ENCODE measurements at places on chromosomes 12 and 14.

DNA sequence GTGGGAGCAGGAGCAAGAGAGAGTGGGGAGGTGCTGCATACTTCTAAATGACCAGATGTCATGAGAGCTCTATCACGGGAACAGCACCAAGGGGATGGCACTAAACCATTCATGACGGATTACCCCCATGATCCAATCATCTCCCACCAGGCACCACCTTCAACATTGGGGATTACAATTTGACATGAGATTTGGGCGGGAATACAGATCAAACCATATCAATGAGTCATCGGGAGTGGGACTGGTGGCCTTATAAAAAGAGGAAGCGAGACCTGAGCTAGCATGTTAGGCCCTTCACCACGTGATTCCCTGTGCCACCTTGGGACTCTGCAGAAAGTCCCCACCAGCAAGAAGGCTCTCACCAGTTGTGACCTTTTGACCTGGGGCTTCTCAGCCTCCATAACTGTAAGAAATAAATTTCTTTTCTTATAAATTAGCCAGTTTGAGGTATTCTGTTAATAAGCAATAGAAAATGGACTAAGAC, 28.7 kb downstream of the COX8C start:
- DNase-seq = no peak

- DNase-seq = no peak
These were observed 6.8 kb downstream of the ENDOU start for GRCh38 chr12:47718531-47718930.

DNA sequence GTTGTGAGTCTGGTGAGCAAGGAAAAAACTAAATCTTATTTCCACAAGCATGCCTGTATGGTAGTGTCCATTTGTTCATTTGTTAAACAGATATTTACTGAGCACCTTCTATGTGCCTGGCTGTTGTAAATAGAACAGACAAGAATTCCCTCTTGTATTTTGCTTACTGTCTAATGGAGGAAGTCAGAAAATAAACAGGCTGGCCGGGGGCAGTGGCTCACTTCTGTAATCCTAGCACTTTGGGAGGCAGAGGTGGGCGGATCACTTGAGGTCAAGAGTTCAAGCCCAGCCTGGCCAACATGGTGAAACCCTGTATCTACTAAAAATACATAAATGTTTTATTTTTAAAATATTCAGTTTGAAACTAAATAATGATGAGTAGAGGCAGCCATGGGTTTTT, 79.3 kb downstream of the GTF2A1 start:
- no peak for DNase-seq

GRCh38 chr12:13843841-13844240, 137.6 kb downstream of the GRIN2B start:
- DNase-seq = no peak

DNA sequence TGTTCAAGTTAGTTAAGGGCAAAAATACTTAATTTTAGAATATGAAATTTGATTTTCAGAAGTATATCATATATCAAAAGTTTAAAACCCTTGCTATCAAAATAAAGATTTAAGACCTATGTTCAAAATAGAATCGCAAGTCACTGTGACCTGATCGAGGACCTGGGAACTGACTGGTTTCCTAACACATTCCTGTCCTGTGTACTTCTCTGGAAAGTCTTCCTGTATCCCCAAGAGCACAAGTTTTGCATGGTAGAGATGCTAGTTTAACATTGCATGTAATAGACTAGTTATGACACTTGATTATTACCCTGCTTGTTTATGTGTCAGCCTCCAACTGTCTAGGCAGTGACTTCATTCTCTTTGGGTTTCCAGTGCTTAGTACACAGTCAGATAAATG, 30.3 kb downstream of the BCAT1 start:
- DNase-seq = no peak

DNA sequence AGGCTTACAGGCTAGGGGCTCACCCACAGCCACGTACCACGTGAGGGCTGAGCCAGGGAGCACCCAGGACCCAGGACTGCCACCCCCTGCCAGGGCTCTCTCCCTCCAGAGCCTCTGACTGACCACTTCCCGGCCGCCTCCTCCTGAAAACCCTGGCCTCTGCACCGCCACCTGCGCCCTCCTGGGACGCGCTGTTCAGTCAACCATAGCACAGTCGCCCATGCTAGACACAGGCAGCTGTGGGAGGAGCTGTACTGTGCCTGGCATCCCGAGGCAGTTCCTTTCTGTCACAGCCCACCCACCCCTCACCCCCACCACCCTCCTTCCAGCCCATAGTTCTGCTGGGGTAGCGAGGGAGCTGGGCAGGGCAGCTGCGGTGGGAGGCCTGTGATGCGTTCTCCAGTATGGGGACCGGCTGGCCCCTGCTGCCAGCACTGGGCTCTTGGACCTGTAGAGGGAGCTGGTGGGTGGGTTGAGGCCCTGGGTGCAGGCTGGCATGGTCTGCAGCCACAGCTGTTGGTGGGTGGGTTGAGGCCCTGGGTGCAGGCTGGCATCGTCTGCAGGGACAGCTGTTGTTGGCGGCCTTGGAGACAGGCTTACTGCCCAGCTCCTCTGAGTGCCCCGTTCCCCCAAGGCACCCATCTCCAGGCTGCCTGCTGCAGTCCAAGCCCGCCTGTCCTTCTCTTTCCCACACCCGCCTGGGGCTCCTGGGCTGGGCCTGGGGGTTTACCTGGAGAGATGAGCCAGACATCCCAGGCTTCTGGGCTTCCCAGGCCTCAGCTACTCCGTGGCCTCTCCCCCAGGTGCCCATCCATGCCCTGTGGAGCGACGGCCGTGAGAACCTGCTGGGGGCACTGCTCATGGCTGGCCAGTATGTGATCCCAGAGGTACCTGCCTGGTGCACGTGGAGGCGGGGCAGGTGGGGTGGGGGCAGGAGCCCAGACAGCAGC, 11.5 kb downstream of the ASPG start:
- peak; percentile 25 for DNase-seq

- no peak for DNase-seq
These were observed 195.0 kb upstream of the PDZRN4 start for GRCh38 chr12:40993158-40993557.

- no peak for DNase-seq
These were observed 32.5 kb downstream of the PSMC1 start for GRCh38 chr14:90288651-90289355.

DNA sequence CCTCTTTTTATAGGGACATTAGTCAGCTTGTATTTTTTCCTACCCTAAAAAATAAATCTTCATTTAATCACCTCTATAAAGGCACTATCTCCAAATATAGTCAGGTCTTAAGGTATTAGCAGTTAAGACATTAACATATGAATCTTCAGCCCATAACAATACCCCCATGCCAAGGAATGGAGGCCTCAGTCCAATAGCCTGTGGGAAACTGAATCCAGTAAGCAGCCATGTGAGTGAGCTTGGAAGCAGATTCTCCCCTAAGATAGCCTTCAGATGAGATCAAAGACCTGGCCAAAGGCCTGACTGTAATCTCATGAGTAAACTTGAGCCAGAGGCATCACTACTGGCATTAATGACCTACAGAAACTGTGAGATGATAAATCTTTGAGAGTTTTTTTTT, 232.1 kb upstream of the SYT10 start:
- no peak for DNase-seq

- DNase-seq = no peak
These were observed 61.6 kb upstream of the DNM1L start for GRCh38 chr12:32617534-32617933.

GRCh38 chr12:55780685-55781084, 36.8 kb downstream of the SARNP start:
- DNase-seq = no peak

DNA sequence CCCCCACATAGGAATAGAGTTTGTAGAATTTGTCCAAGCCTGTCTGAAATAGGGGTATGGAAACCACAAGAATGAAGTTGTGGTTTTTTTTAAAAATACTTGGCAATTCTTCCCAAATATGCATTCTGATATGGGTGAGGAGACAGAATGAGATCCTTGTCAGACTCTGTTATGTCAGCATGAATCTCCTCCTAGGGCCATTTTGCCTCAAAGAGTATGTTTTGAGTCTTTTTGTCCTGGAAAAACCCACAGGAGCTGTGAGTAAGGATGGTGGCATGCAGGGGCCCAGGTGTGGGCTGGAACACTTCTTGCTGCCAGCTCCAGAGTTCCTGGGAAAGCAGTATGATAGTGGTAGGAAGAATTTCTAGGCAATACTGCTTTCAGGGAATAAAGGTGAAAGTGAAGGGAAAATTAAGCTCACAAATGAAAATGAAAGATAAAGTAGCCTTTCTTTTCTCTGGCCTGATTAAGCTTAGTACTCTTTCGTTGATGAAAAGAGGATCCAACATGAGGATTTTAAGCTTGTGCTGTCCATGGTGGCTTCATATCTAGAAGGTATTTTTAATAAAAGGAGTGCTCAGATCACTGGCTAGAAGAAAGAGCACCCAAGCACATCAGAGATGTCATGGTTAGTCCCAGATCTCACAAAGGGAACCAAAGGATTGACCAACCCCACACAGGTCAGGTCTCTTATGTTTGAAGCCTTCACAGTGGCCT, 130.8 kb downstream of the LLPH start:
- no peak for DNase-seq

- DNase-seq = peak; percentile 16
These were observed 464.5 kb downstream of the EGLN3 start for GRCh38 chr14:33486332-33486890.

DNA sequence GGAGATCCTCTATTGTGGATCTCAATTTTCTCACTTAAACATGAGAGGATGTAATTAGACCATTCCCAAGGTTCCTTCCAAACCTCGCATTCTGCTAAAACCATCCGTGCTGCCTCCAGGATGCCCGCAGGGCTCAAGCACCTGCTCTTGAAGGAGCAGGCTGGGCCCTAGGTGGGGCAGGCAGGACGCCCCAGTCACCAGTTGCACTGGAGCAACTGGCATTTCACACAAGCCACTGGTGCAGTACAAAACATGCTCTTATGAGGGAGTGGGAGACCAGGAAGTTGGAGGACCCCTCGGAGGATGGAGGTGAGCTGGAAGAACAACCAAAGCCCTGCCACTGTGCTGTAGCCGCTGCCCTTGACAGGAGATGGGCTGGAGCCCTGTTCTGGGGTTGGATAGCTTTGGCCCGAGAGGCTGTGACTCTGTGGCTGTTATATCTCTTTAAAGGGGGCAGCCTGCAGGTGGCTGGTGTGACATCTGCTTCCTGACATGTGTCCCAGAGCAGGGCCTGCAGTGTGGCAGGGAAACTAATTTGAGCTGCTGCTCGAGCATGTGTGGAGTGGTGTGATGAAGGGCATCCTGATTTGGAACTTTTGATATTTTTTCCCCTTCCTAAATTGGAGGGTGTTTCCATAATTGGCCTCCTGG, 122.2 kb downstream of the CRACR2A start:
- DNase-seq = no peak

- DNase-seq = no peak
These were observed 22.2 kb upstream of the BEGAIN start for GRCh38 chr14:100609331-100609870.

DNA sequence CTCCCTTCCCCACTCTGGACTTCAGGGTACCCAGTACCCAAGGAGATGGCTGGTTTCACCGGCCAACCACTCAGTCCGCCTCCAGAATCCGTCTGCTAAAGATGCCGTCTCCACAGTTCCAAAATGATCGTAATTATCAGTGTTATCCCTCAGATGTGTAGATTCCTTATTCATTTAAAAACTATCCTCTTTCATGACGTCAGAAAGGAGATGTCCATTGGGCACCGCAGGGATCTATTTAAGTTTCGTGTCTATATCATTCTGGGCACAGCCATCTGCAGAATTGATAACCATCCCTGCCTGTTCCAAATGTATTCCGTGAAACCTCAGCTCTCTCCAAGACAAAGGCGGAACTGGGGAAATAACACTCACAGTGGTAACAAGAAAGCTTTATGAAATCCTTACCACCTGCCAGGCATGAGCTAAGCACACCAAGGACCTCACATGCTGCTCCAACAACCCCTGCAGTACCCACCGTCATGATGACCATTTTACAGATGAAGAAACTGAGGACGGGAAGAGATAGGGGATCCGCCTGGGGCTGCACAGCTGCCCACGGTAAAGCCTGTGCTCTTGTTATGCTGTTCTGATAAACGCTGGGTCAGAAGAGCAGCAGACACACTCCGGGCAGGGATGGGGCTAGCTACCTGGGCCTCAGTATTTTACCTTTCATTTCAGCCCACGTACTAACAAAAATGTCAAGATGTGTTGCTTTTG, 90.0 kb downstream of the BCL11B start:
- DNase-seq = no peak

DNA sequence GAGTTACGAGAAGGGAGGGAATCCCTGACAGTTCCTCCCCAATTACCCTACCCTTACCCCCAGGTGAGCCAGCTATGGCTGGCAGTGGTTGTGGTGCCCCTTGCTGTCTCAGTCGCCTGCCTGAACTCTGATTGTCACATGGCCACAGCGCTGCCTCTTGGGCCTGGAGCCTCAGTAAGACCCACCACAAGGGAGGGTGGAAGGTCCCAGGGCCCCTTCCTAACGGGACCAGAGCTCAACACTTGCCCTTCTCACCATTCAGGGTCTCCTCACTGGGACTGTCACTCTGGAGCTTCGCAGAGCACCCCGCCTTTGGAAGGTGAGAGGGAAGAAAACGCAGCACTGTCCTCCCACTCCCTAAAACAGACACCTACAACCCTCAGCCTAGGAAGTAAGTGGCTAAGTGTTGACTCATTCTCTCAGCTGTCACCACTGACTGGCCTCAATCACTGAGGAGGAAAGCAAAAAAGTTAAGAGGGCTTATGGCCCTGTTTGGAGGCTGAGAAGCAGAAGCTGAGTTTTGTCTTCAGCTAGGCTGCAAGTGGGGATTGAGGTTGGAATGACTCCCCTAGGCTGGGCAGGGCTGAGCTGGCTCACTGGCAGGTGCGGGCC, 1.0 kb downstream of the TMEM253 start:
- no peak for DNase-seq

GRCh38 chr14:62307844-62308243, 545.6 kb downstream of the SNAPC1 start:
- no peak for DNase-seq

- DNase-seq = no peak
These were observed 213.7 kb upstream of the NPAS3 start for GRCh38 chr14:32724867-32725471.

- no peak for DNase-seq
These were observed 67.5 kb downstream of the DIP2B start for GRCh38 chr12:50572287-50572686.

DNA sequence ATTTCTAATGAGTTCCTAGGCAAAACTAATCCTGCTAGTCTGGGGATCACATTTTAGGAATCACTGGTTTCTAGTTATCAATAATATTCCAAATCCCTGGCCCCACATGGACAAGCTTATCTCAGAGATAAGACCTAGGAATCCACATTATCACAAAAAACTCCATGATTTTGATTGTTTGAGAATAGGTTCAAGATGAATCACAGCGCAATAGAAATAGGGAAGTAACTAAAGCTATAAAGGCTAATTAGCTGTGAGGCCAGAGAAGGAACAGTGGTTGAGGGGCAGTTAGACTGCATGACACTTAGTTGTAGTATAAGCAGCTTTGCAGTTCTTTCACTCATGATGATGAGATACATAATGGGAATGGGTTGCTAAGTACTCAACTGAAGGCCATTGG, 13.1 kb upstream of the ATP5F1B start:
- no peak for DNase-seq
